ENCODE measurements at places on chromosomes 5 and 9.
A peak's percentile ranks its signal among the peaks of the same experiment; 100 is the strongest.

GRCh38 chr9:74458832-74459231 is 38.3 kb upstream of the RORB start:
- DNase-seq, result no peak

DNA sequence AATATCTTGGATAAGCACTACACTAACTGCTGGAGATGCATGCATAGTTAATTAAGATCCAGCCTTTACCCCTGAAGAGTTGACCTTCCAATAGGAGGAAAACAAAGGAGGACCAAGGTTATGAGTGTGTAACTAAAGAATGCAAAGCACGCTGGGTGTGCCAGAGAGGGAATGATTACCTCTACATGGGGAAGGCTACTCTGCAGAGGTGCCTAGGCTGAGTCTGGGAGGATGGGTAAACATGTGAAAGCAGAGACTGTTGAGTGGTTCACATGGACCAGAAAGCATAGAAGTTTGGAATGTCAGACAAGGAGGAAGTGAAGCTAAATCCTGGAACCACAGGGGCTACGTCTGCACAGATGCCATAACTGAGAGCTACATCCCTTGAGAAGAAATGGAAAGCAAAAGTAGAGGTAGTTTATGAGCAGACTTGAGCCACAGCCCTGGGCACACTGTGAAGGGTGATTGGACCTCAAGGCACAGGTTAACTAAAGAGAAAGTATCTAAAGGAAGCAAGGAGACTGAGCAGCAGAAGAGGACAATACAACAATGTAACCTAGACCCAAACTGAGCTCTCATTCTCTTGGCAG is 176.2 kb downstream of the DENND1A start:
- DNase-seq, result no peak

DNA sequence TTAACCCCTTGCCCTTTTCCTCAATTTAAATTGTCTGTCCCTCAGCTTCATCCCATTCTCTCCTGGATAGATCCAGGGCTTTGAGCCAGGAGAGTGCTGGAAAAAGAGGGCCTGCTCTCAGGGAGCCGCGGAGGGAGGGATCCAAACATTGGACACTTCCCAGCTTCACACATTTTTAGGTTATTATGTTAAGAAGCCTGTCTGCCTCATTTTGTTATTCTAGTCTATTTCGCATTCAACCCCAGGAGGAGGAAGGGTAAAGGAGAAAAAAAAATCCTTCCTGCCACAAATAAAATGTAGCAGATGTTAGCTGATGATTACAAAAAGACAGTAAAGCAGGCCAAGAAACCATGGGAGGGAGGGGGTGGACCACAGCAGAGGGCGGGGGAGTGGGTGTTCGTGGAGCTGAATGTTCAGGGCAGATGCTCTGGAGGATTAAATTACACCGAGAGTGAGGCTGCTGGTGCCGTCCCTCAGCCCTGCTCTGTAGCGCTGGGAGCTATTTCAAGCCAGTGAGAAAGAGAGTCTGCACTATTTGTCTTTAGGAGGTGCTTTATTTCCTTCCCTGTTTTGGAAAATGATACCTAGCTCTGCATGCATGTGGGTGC is 60.6 kb upstream of the ZFR start:
- peak; percentile 98 for DNase-seq

- DNase-seq, result no peak
These were observed 611.2 kb downstream of the KIF4B start for GRCh38 chr5:155624597-155625241.

GRCh38 chr5:131375351-131375750 is 111.5 kb downstream of the CDC42SE2 start:
- no peak for DNase-seq

GRCh38 chr5:78773655-78774054 is 125.1 kb upstream of the LHFPL2 start:
- no peak for DNase-seq

DNA sequence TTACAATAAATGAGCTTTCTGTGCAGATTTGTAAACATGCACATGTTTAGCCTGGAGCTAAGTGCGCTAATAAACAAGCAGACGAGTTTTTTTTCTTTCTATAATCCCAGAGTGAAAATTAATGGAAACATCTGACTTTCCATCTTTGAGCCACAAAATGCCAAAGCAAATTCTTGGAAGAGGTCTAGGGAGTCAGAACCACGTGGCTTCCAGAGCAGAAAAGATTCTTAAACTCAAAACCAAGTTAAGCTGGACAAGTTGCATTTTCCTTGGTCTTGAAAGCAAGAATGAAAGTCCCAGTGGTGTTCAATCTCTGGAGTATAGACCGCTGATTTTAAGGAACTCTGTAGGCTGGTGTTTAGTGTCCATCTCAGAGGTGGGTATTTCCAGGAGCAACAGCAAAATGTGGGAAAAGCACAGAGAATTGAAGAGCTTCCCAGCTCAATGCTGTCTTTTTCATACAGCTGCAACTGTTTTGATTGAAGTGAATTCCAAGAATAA is 71.4 kb downstream of the MYO10 start:
- peak; percentile 37 for DNase-seq
